ENCODE measurements at places on chromosomes 2 and 18.
A peak's percentile ranks its signal among the peaks of the same experiment; 100 is the strongest.

GRCh38 chr2:122077771-122078170 is 322.3 kb downstream of the TSN start:
- H3K27me3 ChIP-seq: peaks cover 63% of the 10 kb centered on the region
- no peak overlapping the region for H3K27ac ChIP-seq
- DNase-seq: no peak
- H3K4me1 ChIP-seq: no peaks in the 10 kb centered on the region
- no peaks in the 10 kb centered on the region for H3K36me3 ChIP-seq

- H3K4me3 ChIP-seq: no peak overlapping the region
- no peaks in the 10 kb centered on the region for H3K27me3 ChIP-seq
- peaks cover 15% of the 10 kb centered on the region for H3K4me1 ChIP-seq
- DNase-seq: peak; percentile 62
Measured at GRCh38 chr2:173101687-173102086, 26.0 kb downstream of the MAP3K20 start.

DNA sequence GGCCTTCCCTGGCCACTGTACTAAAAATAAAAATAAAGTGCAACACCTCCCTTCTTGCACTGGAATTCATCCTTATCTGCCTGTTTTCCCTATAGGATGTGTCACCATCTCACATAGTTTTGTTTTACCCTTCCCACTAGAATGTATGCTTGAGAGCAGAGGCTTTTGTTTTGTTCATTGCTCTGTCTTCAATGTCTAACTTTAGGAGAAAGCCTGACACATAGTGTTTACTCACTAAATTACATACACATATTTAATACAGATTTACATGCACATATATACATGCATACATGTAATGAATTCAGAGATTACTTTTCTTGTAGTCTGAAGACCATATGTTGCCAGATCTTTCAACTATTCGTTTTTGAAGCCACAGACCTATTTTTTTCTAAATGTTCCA is 23.0 kb downstream of the CD302 start:
- no peak overlapping the region for H3K4me3 ChIP-seq

- no peak for DNase-seq
- no peaks in the 10 kb centered on the region for H3K4me1 ChIP-seq
- H3K4me3 ChIP-seq: no peak overlapping the region
- H3K27me3 ChIP-seq: no peaks in the 10 kb centered on the region
- peaks cover 11% of the 10 kb centered on the region for H3K36me3 ChIP-seq
Measured at GRCh38 chr2:230457073-230457768, 41.2 kb downstream of the SP100 start.

GRCh38 chr2:57893786-57894185 is 152.8 kb upstream of the VRK2 start:
- no peaks in the 10 kb centered on the region for H3K4me1 ChIP-seq
- no peak overlapping the region for H3K27ac ChIP-seq
- no peaks in the 10 kb centered on the region for H3K36me3 ChIP-seq
- no peaks in the 10 kb centered on the region for H3K27me3 ChIP-seq

DNA sequence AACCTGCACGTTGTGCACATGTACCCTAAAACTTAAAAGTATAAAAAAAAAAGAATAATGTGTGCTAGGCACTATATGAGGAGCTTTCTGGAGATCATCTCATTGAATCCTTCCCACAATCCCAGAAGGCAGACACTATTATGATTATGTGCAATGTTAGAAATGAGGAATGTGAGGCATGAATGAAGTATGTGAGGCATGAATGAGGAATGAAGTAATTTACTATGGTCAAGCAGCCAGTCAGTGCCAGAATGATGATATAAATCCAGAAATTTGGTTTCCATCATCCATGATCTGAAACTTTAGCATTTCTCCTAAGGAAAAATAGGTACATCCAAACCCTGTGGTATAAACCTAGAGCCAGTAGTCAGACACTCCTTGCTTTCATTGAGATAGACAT is 42.0 kb downstream of the CCDC148 start:
- DNase-seq: no peak
- H3K27ac ChIP-seq: no peak overlapping the region
- H3K4me1 ChIP-seq: no peaks in the 10 kb centered on the region

- no peak overlapping the region for H3K27ac ChIP-seq
- DNase-seq: no peak
- no peaks in the 10 kb centered on the region for H3K36me3 ChIP-seq
- 0 out of 2 replicates have a peak, but pooled peaks cover 5% of the 10 kb centered on the region for H3K27me3 ChIP-seq
Measured at GRCh38 chr18:10946058-10946457, 203.3 kb downstream of the PIEZO2 start.

GRCh38 chr2:20167356-20167755 is 57.6 kb downstream of the SDC1 start:
- no peak overlapping the region for H3K27ac ChIP-seq
- H3K36me3 ChIP-seq: no peaks in the 10 kb centered on the region
- no peak overlapping the region for H3K4me3 ChIP-seq
- H3K27me3 ChIP-seq: no peaks in the 10 kb centered on the region

DNA sequence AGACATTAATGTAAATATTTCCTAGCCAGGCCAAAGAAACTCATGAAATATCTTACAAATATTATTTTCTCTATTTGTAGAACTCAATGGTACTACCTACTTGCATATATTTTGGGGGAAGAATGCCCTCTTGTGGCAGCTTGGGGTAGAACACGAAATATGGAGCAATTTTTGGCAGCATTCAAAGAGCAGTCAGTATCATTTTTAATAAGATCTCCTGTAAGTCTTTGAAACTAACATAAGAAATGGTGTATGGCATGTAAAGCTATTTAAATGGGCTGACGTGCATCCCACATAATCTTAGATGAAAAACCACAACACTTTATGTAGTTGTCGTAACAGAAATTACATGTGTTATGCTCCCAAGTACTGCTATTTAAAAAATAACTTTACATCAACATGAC is 62.3 kb upstream of the CCDC195 start:
- peak; percentile 67 for DNase-seq
- H3K4me3 ChIP-seq: no peak overlapping the region
- no peaks in the 10 kb centered on the region for H3K27me3 ChIP-seq
- no peak overlapping the region for H3K27ac ChIP-seq
- peaks cover 2% of the 10 kb centered on the region for H3K4me1 ChIP-seq

DNA sequence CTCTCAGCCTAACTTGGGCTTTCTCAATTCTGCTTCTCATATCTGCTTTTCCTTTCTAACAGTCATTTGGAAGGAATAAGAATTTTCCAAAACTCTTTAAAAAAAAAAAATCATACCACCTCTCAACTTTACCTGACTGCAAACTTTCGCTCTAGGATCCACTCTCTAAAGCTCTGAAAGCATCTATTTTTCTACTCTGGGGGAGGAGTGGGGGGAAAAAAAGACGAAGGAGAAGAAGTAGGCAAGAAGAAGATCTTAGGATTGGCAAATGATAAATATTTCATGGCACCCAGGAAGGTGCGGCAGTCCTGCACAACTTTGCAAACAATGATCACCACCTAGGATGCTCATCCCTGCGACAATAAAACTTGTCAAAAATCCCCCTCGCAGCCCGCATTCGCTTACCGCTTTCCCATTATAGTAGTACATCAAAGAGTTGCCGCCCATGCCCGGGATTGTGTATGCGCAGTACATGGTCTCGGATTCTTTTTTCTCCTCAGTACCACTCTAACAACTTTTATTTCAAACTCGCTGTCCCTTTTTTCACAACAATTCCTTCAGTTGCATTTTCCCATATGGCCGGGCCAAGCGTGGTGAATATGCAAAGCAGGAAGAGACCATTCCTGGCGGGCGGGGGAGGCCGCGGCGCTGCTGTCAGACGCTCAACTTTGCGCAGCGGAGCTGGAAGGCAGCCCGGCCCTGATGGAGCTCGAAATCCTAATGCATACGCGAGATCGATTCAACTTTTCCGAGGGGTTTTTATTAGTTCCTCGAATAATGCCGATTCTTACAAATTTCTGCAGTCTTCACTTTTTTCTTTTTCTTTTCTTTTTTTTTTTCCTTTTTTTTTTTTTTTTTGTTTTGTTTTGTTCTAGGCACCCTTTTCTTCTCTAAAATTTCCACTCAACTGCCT is 266.5 kb downstream of the TCF4 start:
- H3K27ac ChIP-seq: no peak overlapping the region
- no peaks in the 10 kb centered on the region for H3K4me1 ChIP-seq
- no peaks in the 10 kb centered on the region for H3K27me3 ChIP-seq
- no peak overlapping the region for H3K4me3 ChIP-seq

GRCh38 chr2:200828572-200829257 is 17.0 kb downstream of the BZW1 start:
- DNase-seq: no peak
- no peak overlapping the region for H3K27ac ChIP-seq
- no peak overlapping the region for H3K4me3 ChIP-seq
- no peaks in the 10 kb centered on the region for H3K36me3 ChIP-seq

GRCh38 chr2:107597507-107597906 is 229.2 kb upstream of the RGPD4 start:
- no peak overlapping the region for H3K27ac ChIP-seq
- no peaks in the 10 kb centered on the region for H3K36me3 ChIP-seq
- no peak overlapping the region for H3K4me3 ChIP-seq
- no peak for DNase-seq
- H3K4me1 ChIP-seq: no peaks in the 10 kb centered on the region
- H3K27me3 ChIP-seq: peaks cover 35% of the 10 kb centered on the region

DNA sequence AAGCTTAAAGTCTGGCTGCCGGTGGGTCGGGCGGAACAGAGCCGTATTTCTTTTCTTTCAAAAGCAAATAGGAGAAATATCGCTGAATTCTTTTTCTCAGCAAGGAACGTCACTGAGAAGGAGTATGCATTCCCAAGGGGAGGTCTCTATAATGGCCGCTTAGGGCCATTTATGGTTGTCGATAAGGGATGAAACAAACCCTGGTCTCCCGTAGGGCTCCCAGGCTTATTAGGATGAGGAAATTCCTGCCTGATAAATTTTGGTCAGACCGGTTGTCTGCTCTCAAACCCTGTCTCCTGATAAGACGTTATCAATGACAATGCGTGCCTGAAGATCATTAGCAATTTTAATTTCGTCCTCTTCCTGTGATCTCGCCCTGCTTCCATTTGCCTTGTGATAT is 227.7 kb upstream of the ZEB2 start:
- H3K27ac ChIP-seq: no peak overlapping the region
- H3K36me3 ChIP-seq: no peaks in the 10 kb centered on the region
- no peak for DNase-seq

GRCh38 chr2:238790126-238790832 is 57.6 kb upstream of the TWIST2 start:
- no peaks in the 10 kb centered on the region for H3K36me3 ChIP-seq
- H3K4me3 ChIP-seq: no peak overlapping the region
- H3K4me1 ChIP-seq: no peaks in the 10 kb centered on the region
